ENCODE measurements at places on chromosomes 12 and 14. TPM values are rescaled to one million over a fixed set of nuclear protein-coding genes. Genes with fewer than 3 reads are reported as not detected.

- H3K4me1 ChIP-seq: no peaks in the 10 kb centered on the region
- H3K27me3 ChIP-seq: peaks cover 8% of the 10 kb centered on the region
- no peak overlapping the region for H3K4me3 ChIP-seq
Observed at GRCh38 chr12:29710104-29710503, 73.6 kb downstream of the TMTC1 start.

Gene ZNF891
- total RNA-seq: 2.4 TPM

- no peak overlapping the region for H3K27ac ChIP-seq
- ATAC-seq: no peak
- peaks cover 25% of the 10 kb centered on the region for H3K27me3 ChIP-seq
- H3K36me3 ChIP-seq: no peaks in the 10 kb centered on the region
- peak overlapping the region; percentile 63 for H3K4me3 ChIP-seq
Observed at GRCh38 chr12:81758421-81759189, 545 bp downstream of the PPFIA2 start.

- ATAC-seq: no peak
- peaks cover 6% of the 10 kb centered on the region for H3K27me3 ChIP-seq
- H3K36me3 ChIP-seq: no peaks in the 10 kb centered on the region
- H3K4me1 ChIP-seq: no peaks in the 10 kb centered on the region
- H3K4me3 ChIP-seq: no peak overlapping the region
Observed at GRCh38 chr14:72920008-72920407, 6.3 kb upstream of the DCAF4 start.

Gene FOXG1
- not detected for total RNA-seq

GRCh38 chr12:25653487-25654175 is 100.5 kb upstream of the LMNTD1 start:
- H3K27ac ChIP-seq: no peak overlapping the region
- no peaks in the 10 kb centered on the region for H3K36me3 ChIP-seq
- no peak for ATAC-seq
- no peaks in the 10 kb centered on the region for H3K4me1 ChIP-seq
- peaks cover 9% of the 10 kb centered on the region for H3K27me3 ChIP-seq
- H3K4me3 ChIP-seq: no peak overlapping the region

GRCh38 chr12:107415834-107416233 is 269.8 kb upstream of the PWP1 start:
- no peak for ATAC-seq
- H3K4me3 ChIP-seq: no peak overlapping the region
- H3K27ac ChIP-seq: no peak overlapping the region
- H3K36me3 ChIP-seq: no peaks in the 10 kb centered on the region
- no peaks in the 10 kb centered on the region for H3K27me3 ChIP-seq

Gene SLC25A47
- total RNA-seq: not detected

Gene OTUB2
- total RNA-seq: 6.3 TPM

Gene ESYT1
- 234 TPM for total RNA-seq

DNA sequence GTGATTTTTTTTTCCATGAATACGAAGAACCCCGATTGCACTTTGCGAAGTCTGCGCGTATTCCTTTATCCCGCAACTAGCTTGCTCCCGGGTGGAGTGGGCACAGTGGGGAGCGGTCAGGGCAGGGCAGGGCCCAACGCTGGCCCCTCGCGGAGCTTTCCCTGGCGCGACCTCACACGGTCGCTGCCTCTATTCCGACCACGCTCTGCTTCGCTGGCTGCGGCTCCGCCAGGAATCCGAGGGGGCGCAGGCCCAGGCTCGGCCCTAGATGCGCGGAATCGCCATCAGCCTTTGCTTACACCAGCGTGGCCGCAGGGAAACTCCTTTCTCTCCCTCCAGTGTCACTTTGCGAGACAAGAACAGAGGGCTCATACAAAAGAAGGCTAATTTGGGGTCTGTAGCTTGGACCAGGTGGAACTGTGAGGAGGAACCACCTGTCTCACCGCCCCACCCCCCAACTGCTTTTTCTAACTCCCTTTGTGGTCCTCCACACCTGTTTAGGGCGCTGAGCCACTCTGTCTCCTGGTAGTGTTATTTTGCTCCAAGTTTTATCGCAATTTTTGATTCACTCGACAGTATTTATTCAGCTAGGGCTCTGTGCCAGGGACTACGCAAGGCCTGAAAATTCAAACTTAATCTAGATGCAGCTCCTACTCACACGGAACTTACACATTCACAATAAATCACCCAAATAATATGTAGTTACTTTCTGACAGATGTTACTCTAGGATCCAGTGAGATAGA is 3.1 kb upstream of the NKX2-1 start:
- peaks cover 5% of the 10 kb centered on the region for H3K36me3 ChIP-seq
- peaks cover 3% of the 10 kb centered on the region for H3K4me1 ChIP-seq
- no peak overlapping the region for H3K4me3 ChIP-seq
- no peak for ATAC-seq
- H3K27me3 ChIP-seq: peaks cover 61% of the 10 kb centered on the region

Gene SPSB2
- total RNA-seq: 2.2 TPM

Gene FAM181A
- total RNA-seq: not detected

- peak overlapping the region; percentile 93 for H3K27ac ChIP-seq
- H3K27me3 ChIP-seq: no peaks in the 10 kb centered on the region
- ATAC-seq: no peak
- peak overlapping the region; percentile 83 for H3K4me3 ChIP-seq
Observed at GRCh38 chr12:47829584-47829983, 9.9 kb upstream of the HDAC7 start.

DNA sequence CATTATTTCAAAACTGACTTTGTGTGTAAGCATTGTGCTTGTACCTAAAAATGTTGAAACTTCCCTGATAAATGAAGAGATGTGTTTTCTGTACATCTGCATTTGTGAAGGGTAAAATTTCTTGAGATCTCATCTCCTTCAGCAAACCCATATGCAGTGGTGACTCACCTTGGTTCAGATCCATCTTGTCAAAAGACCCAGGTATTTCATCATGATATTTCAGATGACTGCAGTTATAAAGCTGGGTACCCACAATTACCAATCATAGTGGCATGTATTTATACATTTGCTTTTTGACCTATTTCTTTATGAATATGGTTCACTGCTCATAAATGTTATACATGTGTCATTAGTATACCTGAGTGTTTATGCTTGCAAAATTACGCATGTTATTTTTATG is 1213.6 kb downstream of the GALC start:
- H3K27ac ChIP-seq: no peak overlapping the region
- H3K4me1 ChIP-seq: no peaks in the 10 kb centered on the region
- no peaks in the 10 kb centered on the region for H3K36me3 ChIP-seq
- no peaks in the 10 kb centered on the region for H3K27me3 ChIP-seq
- no peak overlapping the region for H3K4me3 ChIP-seq

DNA sequence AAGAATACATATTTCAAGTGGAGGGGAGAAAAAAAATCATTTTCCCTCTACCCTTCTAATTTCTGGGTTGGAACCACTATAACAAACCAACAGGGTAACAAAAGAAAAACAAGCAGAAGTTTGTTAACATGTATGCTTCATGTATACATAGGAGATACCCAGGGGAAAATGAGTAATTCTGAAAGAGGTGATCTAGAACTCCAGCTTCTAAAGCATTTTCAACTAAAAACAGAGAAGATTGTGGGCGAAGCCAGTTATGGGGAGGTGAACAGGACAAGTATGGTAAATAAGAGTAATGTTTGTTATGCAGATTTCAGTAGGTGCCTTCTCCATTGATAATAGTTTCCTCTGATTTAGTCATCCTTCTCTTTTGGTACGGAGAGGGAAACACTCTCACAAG is 16.7 kb downstream of the FNTB start:
- H3K4me1 ChIP-seq: peaks cover 34% of the 10 kb centered on the region
- peak overlapping the region; percentile 84 for H3K27ac ChIP-seq
- peak overlapping the region; percentile 45 for H3K4me3 ChIP-seq
- peak; percentile 89 for ATAC-seq

- H3K27me3 ChIP-seq: no peaks in the 10 kb centered on the region
- H3K4me1 ChIP-seq: no peaks in the 10 kb centered on the region
- H3K36me3 ChIP-seq: no peaks in the 10 kb centered on the region
- no peak for ATAC-seq
- no peak overlapping the region for H3K4me3 ChIP-seq
Observed at GRCh38 chr12:115273456-115273855, 589.5 kb upstream of the TBX3 start.

Gene TPH2
- total RNA-seq: not detected

DNA sequence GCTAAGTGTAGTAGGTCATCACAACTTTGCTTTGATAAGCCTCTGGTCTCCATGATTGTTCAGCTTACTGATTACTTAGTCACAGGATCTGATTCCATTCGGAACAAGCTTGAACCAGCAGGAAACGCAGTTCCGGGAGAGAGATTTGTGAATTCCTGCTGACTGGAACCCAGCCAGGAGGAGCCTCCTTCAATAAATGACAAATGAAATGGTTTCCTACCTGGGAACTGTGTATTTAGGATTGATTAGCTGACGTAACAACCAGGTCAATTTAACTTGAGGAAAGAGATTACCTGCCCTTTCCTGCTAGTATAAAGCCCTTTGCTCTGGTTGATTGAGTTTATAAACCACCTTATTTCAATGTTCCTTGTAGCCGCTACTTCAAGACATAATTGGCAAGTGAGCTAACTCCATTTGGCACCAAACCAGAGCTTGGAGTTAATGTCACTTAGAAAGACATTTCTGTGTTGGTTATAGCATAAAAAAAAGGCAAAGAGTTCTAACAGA is 35.1 kb upstream of the KCNH3 start:
- no peaks in the 10 kb centered on the region for H3K4me1 ChIP-seq
- H3K36me3 ChIP-seq: peaks cover 7% of the 10 kb centered on the region
- H3K27ac ChIP-seq: no peak overlapping the region
- ATAC-seq: no peak
- H3K4me3 ChIP-seq: no peak overlapping the region

Gene ZNF641
- 7.6 TPM for total RNA-seq

Gene CDKN3
- 73.3 TPM for total RNA-seq

- H3K27me3 ChIP-seq: no peaks in the 10 kb centered on the region
- peak overlapping the region; percentile 90 for H3K4me3 ChIP-seq
- peaks cover 30% of the 10 kb centered on the region for H3K4me1 ChIP-seq
Observed at GRCh38 chr12:76030341-76031080, 1.1 kb downstream of the PHLDA1 start.

DNA sequence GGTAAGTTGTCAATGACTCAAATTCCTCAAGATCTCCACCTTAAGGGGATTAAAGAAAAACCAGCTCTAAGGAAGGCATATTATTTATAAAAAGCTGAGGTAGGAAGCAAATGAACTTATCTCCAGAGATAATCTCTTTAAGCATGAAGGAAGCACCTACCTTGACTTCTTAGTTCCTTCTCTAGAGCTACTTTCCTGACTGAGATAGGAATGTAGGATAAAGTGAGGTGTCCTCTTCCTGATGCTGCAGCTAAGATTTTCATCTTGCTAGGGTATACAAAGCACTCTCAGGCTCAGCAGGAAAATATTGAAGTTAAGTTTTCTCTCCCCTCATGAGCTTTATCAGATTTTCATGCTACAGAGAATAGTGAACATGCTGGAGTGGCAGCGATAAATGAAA is 163.0 kb upstream of the E2F7 start:
- H3K36me3 ChIP-seq: no peaks in the 10 kb centered on the region
- H3K4me1 ChIP-seq: no peaks in the 10 kb centered on the region
- no peak overlapping the region for H3K27ac ChIP-seq

Gene RERGL
- not detected for total RNA-seq

GRCh38 chr12:6965026-6965661 is 5.3 kb downstream of the PHB2 start:
- H3K36me3 ChIP-seq: peaks cover 86% of the 10 kb centered on the region
- H3K4me1 ChIP-seq: peaks cover 28% of the 10 kb centered on the region
- ATAC-seq: peak; percentile 45
- peak overlapping the region; percentile 51 for H3K4me3 ChIP-seq
- H3K27me3 ChIP-seq: no peaks in the 10 kb centered on the region

DNA sequence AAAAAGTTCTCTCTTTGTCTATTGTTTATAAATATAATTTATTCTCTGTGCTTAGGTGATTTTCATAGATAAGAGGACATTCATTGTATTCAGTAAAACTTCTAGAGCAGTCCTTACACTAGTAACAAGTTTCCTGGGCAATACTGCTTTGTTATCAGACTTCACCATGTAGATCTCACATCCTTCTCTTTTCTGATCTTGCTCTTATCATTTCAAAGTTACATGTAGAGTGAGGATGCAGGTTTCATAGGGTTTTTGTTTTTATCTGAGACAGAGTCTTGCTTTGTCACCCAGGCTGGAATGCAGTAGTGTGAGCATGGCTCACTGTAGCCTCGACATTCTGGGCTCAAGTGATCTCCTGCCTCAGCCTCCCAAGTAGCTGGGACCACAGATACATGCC is 789.5 kb downstream of the DIO2 start:
- no peaks in the 10 kb centered on the region for H3K36me3 ChIP-seq
- H3K27ac ChIP-seq: no peak overlapping the region
- no peaks in the 10 kb centered on the region for H3K4me1 ChIP-seq
- no peaks in the 10 kb centered on the region for H3K27me3 ChIP-seq
- H3K4me3 ChIP-seq: no peak overlapping the region

DNA sequence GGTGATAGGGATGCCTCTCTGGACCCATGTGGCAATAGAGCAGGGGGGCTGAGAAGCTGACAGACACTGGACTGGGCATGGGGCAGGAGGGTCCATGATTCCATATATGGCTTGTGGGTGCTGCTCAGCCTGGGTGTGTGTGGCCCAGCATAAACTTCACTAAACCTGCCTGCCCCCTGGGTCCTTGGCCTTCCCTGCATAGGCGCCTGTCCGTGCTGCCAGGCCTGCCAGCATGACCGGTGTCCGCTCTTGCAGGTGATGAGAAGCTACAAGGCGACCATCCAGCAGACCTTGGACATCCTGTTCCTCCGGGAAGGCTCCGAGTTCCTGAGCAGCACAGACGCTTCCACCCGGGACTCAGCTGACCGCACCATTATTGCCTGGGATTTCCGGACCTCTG is 61.6 kb downstream of the BEGAIN start:
- no peak overlapping the region for H3K4me3 ChIP-seq
- no peaks in the 10 kb centered on the region for H3K27me3 ChIP-seq
- H3K36me3 ChIP-seq: no peaks in the 10 kb centered on the region
- no peaks in the 10 kb centered on the region for H3K4me1 ChIP-seq

Gene DAO
- total RNA-seq: not detected

Gene IL26
- 8.0 TPM for total RNA-seq

Gene TMTC2
- total RNA-seq: 11.2 TPM

Gene EXOC3L4
- not detected for total RNA-seq

- H3K4me1 ChIP-seq: peaks cover 11% of the 10 kb centered on the region
- H3K4me3 ChIP-seq: no peak overlapping the region
- no peaks in the 10 kb centered on the region for H3K27me3 ChIP-seq
- no peaks in the 10 kb centered on the region for H3K36me3 ChIP-seq
- ATAC-seq: no peak
Observed at GRCh38 chr12:11973396-11973795, 97.3 kb upstream of the BCL2L14 start.

DNA sequence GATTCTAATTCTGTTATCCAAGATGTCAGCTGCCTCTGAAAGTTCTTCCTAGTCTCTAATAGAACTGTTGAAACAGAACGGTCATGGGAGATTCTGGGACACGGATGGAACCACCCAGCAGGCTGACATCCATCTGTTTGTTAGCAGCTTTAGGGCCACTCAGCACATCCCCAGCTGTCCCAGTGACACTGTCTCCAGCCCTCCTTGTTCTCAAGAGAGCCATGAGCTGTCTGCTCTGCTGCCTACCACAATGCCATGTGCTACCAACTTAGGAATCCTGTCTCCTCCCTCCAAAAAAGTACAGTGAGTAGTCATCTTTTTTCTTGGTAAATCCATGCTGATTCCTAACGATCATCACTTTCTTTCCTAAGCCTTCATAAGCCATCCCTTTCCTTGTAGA is 130.5 kb downstream of the ZFP36L1 start:
- H3K36me3 ChIP-seq: no peaks in the 10 kb centered on the region
- peaks cover 41% of the 10 kb centered on the region for H3K4me1 ChIP-seq
- no peak for ATAC-seq
- H3K27ac ChIP-seq: peak overlapping the region; percentile 58
- H3K27me3 ChIP-seq: no peaks in the 10 kb centered on the region

Gene DEPDC4
- 2.4 TPM for total RNA-seq

- H3K4me1 ChIP-seq: no peaks in the 10 kb centered on the region
- no peaks in the 10 kb centered on the region for H3K36me3 ChIP-seq
- no peak overlapping the region for H3K4me3 ChIP-seq
- no peaks in the 10 kb centered on the region for H3K27me3 ChIP-seq
- ATAC-seq: no peak
Observed at GRCh38 chr12:127822809-127823411, 444.1 kb upstream of the TMEM132C start.

Measured in activated T-helper 17 cell treated with anti-CD3 and anti-CD28 coated beads, Interleukin-2, amount 50 U/mL, for 72 hours (primary cell).